CD4-positive, alpha-beta T cell treated with Interleukin-4 for 1 hour (primary cell): ENCODE measurements at places on chromosomes 5 and 9.

GRCh38 chr9:120018037-120018436, 561.9 kb downstream of the CDK5RAP2 start:
- DNase-seq, result no peak

- DNase-seq, result peak; percentile 44
Observed at GRCh38 chr9:6428940-6429889, 16.2 kb downstream of the UHRF2 start.

GRCh38 chr5:61100437-61100836, 61.8 kb downstream of the SMIM15 start:
- DNase-seq, result no peak

GRCh38 chr9:107226421-107226820, 56.7 kb upstream of the RAD23B start:
- DNase-seq, result no peak

DNA sequence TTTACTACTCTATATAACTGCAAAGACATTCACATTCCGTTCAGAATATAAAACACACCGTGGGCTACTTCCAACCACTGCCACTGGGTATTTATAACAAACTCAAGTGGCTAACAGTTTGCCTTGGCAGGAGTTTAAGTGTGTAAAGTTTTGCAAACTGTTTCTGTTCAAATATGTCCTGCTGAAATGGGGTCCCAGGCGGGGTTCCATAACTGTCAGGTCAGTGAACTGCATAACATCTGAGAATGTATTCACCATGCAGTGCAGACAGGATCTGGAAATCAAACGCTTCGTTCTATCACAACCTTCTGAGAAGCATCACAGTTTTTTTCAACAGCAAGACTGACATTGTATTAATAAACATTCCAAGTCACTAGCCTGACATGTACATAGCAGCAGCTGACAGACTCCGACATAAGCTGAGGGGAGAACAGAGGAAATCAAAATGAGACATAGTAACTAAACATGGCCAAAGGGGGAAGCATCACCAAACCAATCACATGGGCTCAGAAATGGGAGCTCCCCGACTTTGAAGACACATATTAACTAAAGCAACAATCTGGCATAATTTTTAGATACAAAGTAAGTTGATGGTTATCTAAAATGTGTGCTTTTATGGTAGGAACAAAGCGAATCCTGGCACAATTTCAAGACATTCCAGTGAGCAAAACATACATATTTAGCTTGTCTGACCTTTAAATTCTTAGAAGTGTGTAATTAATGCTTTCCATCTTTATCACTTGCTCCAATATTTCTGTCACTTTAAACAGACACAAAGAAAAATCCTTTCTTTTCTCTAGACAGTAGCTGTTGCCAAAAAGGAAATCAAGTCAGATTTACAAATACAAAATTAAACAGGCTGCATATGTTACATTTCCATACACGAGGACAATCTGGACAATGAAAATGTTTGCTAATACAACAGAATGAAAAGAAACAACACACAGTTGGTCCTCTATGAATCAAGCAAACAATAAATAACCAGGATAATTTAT, 156.8 kb downstream of the MAPKAP1 start:
- DNase-seq, result no peak

DNA sequence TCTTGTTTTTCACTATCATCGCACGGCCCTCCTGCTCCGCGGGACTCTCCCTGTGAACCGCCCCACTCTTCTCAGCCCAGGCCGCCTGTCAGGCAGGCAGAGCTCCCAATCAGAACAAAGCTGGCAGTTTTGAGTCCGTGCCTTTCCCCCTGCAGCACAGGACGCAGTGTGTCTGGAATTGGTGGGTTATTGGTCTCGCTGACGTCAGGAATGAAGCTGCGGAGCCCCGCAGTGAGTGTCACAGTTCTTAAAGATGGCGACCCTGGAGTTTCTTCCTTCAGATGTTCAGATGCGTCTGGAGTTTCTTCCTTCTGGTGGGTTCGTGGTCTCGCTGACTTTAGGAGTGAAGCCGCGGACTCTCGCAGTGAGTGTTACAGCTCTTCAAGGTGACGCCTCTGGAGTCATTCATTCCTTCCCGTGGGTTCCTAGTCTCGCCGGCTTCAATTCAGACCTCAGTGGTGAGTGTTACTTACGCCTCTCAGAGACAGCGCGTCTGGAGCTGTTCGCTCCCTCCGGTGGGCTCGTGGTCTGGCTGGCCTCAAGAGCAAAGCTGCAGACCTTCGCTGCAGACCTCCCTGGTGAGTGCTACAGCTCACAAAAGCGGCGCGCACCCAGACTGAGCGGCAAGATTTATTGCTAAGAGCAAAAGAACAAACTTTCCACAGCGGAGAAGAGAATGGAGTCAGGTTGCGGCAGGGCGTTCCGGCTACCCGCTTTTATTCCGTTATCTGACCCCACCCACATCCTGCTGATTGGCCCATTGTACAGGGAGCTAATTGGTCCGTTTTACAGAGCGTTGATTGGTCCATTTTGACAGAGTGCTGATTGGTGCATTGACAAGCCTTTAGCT, 7.4 kb downstream of the ZDHHC11B start:
- no peak for DNase-seq

GRCh38 chr5:43315263-43315662, 2.1 kb upstream of the HMGCS1 start:
- no peak for DNase-seq

DNA sequence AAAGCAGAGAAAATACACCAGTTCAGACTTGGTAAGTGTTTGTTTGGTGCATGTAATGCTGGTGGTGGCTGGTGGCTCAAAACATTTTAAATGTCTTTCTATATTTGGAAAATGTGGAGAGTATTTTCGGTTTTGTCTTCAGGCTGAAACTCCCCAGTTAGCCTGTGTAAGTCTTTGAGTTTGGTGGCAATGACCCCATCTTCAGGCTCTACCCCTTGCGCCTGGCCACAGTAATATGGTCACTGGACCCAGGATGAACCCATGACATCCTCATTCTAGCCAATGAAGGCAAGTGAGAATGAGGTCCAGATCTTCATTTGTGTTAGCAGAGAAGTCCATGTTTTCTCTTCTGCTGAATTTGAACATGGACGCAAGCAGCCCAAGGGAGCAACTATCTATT, 422.6 kb downstream of the BRINP1 start:
- DNase-seq, result no peak

DNA sequence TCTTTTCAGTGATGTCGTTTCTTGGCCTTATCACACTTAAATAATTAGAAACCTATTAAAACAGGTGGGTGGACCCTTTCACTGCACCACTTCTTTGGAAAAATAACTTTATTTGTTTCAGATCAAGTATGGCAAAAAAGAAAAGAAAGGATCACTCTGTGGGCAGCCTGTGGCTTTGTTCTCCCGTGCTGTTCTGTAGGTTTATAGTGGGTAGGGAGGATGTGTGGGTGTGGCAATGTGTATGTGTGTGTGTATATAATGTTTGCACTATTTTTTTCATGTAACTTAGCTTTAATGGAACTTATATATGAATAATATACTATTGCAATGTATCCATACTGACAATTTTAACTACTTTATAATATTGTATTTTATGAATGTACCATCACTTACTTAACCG, 85.9 kb downstream of the ACTBL2 start:
- DNase-seq, result no peak

GRCh38 chr5:33232731-33233505, 207.8 kb upstream of the TARS1 start:
- no peak for DNase-seq

DNA sequence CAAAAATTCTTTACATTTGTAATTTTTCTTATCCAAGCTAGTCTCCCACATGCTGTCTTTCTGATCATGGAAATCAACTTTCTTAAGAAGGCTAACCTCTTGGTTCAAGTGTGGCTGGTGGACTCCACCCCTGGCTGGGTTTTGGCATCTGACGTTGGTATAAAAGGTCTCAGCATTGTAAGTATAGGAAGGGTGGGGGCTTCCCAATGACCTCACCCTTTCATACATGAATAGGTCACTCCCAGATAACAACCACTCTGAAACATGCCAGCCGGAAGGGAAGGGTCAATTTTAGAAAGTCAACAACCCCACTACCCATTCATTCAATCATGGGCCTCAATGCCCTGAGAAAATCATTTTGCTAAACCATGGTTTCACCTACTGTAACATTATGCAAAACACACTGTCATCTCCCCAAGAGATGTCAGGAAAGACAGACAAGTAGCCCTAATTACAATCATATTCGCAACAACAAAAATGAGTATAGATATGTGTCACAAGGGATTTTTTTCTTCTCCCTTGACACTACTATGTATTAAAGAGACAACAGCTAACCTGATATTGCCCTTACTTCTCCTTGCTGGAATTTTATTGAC, 31.9 kb upstream of the PCSK5 start:
- no peak for DNase-seq

- peak; percentile 69 for DNase-seq
Observed at GRCh38 chr9:134163371-134164196, 780 bp downstream of the RNU6ATAC start.

DNA sequence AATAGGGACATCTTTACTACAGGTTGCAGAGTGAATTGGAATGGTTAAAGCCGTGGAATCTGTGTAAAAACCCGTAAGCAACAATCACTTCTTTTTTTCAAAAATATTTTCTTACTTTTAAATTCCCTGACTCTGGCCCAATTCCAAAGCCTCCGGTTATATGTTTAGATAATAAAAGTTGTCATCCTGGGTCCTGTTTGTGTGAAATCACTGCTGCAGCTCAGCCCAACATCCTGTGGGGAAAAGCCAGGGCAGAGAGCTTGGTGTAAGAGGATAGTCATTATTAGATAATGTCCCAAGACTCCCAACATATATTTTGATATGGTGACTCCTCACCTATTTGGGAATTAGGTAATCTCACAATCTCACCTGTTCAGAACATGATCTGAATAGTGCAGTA, 586.0 kb upstream of the BRINP1 start:
- DNase-seq, result no peak

DNA sequence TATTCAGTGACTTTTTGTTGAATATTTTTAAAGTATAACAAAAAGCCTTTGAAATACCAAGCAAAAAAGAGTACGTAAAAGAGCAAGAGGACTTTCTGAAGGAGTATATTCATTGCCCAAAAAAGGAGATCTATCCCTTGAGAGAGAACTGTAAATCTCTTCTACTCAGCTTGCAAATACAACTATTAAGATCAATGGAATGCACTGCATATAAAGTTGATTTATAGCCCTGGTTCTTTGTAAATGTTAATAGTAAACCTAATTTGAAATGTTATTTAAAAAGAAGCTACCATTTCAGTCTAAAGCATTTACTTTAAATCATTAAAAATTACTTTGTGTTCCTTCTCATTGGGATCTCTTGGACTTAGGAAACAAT, 168.1 kb downstream of the PDE4D start:
- DNase-seq, result no peak
